ENCODE measurements at places on chromosomes 16 and 17.

DNA sequence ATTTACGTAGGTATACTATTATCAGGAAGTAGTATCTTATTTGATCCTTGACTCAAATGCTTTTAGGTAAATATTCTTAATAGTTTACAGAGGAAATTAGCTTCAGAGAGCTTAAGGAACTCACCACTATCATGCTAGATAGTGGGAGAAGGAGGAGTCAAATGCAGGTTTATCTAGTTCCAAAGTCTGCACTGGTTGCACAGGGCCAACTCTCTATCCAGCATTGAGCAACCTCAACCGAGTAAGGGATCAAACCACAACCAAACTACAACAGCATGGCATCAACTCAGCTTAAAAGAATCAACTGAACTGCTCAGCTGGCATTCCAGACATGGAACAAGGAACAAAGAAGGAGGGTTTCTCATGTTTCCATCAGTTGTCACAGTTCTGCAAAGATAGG lies 306.0 kb downstream of the MAF start:
- no peak for DNase-seq

DNA sequence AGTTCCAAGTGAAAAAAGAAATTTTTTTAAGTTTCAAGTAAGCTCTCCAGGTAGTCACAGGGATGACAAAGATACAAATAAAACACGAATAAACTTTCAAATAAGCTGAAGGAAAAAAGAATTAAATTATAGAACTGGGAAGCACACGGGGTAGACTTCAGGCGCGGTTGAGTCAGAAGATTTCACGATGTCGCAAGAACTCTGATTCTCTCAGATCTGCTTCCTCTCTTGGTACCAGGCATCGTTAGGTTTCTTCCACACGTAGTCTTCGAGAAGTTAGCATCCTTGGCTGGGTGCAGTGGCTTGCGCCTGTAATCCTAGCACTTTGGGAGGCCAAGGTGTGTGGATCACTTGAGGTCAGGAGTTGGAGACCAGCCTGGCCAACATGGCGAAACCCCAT lies 784.1 kb upstream of the RBFOX1 start:
- no peak for DNase-seq

DNA sequence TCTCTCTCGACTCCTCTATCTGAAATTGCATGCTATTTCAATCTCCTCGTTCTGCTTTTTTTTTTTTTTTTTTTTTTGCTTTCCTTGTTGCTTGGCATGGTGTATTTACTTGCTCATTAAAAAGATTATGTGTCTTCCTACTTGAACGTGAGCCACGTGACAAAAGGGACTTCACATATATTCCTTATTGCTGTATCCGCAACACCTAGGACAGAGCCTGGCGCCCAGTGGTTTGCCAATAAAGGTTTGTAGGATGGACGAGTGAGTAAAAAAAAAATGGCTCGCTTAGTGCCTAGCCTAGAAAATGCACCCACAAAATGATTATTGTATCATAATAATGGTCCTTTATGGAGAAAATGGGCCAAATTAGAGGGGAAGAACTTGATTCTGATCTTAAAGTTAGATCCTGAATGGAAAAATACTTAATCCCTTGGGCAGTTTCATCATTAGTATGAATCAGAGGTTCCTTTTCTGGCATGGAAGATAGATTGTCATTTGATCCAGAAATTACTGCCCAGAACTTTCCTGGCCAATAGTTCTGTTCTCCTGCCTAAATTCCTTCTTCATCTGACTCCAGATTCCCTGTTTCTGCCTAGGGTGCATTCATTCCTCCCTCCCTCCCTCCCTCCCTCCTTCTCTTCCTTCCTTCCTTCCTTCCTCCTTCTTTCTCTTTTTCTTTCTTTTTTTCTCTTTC lies 13.6 kb upstream of the TMEM220 start:
- DNase-seq, result no peak

- no peak for DNase-seq
Observed at GRCh38 chr16:58345574-58346354, 46.5 kb upstream of the GINS3 start.

DNA sequence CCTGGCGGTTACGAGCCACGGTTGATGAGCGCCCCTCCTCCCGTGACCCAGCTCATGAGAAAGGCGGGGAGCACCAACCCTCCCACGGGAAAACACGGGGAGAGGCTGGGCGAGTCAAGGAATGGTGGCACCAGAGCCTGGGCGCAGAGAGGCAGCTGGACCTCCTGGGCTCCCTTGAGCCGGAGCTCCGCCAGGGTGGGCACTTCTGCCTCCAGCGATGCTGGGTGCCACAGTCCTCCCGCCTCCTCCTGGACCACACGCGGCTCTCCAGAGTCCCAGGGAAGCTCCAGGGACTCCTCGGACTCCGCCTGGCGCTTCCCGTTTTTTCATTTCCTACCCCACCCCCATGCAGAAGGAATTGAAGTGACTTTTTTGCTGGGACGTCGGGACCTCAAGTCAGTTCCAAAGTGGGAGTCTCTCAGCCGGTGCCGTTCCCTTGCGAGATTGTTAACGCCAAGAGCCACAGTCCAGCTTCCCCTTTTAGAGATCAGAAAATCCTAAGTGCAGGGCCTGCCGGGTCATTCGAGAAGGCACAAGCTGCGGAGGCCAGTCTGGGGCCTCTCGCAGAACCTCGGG lies 6.6 kb upstream of the CBX8 start:
- DNase-seq, result no peak
